ENCODE measurements at places on chromosomes 1 and 21.

DNA sequence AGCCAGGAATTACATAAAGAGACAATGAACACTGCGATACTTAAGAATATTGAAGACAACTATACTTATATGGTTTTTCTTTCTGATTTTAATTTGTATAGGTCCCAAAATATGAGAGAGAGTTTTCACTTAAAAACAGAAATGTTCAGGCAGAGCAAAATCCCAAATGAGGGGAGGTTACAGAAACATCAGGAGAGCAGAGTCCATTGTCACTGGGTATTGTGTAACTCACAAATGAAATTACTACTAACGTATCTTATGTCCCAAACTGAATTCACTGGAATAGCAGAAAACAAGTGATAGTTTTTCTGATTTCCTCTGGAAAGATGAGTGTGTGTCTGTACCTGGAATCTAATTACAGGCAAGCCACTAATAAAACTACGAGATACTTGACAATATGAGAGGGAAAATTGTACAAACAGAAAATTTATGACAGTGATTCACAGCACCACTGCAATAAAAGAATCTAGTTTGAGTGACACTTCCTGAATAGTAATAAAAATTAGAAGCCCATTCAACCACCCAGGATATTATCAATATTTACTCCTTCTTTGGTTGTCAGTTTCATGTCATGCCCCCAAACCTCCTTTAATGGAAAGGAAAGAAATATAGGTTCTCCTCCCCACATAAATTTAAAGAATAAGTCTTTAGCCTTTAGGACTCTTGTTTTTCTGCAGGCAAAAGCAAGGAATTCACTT, 522.6 kb downstream of the ADGRL2 start:
- peak; percentile 75 for DNase-seq

GRCh38 chr1:203126151-203126865, 1.2 kb upstream of the ADORA1 start:
- DNase-seq: no peak

- no peak for DNase-seq
Measured at GRCh38 chr1:195851804-195852203, 756.4 kb downstream of the KCNT2 start.

GRCh38 chr1:91555821-91556531, 55.3 kb downstream of the CDC7 start:
- no peak for DNase-seq

DNA sequence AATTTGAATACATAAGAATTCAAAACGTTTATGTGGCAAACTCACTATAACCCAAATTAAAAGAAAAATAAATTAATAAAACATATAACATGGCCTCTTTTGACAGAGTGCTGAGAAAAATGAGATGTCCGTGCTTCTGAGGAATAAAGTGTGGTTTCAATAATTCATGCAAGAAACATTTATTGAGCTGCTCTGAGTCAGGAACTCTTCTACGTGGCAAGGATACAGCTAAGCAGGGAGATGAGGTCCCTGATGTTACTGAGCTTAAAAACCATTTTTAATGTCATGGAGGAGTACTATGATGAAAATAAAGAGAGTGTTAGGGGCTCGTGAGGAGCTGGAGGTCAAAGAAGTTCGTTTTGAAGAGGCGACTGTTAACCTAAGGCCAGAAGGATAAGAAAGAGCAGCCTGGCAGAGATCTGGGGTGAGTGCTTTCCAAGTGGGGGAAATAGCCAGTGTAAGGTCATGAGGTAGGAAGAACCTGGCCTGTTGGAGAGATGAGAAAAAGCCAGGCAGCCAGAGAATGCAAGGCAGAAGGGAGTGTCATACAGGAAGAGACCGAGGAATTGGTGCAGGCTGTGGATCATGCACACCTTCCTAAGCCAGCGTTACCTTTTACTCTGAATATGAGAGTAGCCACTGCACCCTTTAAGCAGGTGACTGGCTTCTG, 182.2 kb upstream of the DUSP10 start:
- no peak for DNase-seq

DNA sequence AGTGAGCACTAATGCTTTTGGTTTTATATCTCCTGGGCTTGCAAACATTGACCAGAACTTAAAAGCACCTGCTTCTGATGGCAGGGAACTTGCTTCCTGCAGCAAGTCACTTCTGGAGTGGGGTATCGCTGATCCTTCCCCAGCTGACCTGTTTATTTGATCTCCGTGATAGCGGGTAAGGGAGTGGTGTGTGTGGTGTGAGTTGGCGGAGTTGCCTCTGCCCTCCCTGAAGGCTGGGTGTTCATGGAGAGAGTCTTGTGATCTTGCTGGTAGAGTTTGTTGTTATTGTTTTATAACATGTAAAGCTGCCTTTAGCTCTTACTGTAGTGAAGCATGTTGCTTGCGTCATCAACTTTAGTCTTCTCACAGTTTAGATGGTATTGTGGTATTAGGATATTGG, 3.9 kb downstream of the MFN2 start:
- DNase-seq: no peak

DNA sequence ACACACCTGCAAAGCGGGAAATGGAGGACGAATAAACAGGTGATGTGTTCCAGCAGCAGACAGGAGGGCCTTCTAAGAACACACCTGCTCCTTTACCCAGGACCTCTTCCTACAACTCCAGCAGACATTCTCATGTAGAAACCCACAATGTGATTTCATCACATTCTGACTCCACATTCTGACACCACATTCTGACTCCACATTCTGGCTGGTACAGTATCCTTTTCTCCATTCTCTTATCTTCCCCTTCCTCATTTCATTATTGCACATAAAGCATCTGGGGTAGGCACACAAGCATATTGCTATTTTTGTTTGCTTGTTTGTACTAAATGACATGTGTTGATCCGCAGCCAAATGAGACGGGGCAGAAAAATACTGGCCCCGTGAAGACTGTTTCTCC, 3.6 kb upstream of the ZNF124 start:
- no peak for DNase-seq

DNA sequence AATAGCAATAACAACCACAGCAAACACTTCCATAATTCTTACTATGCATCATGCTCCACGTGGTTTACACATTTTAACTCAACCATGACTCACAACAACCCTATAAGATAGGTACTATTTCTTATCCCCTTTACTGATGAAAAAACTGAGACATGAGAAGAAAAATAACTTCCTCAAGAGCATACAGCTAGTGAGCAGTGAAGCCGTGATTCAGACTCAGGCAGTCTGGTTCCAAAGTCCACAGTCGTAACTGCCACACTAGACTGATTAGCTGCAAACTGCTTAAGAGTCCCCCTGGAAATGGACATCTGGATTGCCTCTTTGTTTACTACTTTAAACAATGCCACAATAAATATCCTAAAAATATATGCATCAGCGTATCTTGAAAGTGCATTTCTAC, 55.7 kb downstream of the PLD5 start:
- DNase-seq: no peak

DNA sequence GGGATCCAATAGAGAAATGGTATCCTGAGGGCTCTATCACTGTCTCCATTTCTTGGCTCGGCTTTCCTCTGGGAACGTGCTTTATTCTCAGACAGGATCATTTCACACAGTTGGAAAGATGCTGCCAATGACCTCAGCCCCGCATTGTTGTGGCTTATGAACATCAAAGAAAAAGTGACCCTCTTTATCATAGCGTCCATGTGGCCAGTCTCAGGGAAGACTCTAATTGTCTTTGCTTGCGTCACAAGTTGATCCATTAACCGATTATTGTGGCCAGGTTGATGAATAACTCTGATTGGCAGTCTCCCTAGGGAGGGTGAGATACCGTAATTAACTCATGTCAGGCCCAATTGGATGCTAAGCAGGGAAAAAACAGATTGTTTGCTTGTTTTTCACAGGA, 10.4 kb upstream of the TMEM9 start:
- DNase-seq: no peak

GRCh38 chr1:222890716-222891115, 75.9 kb downstream of the DISP1 start:
- DNase-seq: no peak

DNA sequence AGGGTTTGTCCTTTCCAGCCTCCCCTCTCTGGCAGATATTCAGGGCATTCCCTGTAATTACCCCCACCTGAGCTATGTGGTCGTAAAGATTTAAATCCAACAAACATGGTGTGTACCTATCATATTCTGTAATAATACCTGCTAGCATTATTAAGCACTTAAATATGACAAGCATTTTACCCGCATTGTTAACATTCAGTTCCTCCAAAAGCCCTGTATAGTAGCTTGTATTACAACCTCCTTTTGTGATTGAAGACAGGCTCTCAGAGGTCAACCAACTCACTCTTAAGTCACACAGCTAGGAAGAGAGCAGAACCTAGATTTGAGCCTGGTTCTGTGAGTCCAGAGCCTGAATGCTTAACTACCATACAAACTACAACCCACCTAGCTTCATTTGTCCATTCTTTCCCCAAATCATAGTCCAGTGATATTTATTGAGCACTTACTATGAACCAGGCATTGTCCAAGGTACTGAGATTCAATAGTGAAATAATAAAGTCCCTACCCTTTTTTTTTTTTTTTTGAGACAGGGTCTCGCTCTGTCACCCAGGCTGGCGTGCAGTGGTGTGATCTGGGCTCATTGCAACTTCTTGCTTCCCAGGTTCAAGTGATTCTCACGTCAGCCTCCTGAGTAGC, 13.8 kb upstream of the KDM4A start:
- no peak for DNase-seq

DNA sequence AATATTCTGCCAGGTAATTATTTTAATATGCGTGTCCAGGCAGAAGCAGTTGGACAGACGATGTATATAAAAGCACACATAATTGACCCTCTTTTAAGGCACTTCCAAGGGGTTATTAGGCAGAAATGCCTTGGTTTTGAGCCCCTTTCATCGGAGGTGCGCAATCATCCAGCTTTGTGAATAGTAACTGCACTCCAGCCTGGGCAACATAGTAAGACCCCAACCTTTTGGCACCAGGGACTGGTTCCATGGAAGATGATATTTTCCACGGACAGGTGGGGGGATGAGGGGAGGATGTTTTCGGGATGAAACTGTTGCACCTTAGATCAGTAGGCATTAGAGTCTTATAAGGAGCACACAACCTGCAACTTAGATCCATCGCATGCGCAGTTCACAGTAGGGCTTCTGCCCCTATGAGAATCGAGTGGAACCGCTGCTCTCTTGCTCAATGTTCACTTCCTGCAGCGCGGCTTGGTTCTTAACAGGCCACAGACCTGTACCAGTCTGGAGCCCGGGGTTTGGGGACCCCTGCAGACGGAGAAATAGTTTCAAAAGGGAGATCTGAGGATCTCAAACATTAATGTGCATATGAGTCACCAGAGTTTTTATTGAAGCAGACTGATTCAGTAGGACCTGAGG, 1.8 kb upstream of the MCOLN2 start:
- DNase-seq: no peak

DNA sequence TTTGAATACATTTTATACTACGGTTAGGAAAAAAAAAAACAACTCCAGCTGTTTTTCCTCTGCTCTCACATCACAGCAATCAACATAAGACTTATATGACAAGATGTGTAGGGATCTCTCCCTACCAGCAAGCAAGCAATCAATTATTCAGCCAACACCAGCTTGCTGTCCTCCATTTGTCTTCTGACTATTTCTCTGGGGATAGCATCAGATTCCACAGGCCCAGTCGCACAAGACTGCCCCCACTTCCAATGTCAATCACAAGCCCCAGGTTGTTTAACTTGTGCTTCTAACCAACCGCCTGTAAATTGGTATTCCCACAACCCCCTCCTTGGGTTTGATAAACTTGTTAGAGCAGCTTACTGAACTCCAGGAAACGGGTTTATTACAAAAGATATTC, 873.1 kb upstream of the TMPRSS15 start:
- no peak for DNase-seq

DNA sequence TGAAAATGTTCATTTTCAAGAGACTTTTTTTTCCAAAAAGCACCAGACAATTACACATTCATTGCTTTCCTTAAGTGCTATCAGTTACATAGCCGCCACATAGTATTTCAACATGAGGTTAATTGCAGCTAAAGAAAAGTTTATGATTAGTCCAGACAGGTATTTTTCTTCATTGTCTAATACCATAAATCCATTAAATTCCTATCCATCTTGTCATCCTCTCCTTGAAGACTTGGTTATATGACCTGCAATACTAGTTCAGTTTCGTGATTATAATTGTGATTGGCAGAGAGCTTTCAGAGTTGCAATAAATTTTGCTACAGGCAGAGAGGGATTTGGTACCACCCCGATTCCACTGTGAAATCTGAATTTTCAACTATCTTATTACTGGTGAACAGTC, 437.7 kb downstream of the GPATCH2 start:
- DNase-seq: no peak

GRCh38 chr1:11501491-11501897, 22.5 kb downstream of the DISP3 start:
- no peak for DNase-seq

DNA sequence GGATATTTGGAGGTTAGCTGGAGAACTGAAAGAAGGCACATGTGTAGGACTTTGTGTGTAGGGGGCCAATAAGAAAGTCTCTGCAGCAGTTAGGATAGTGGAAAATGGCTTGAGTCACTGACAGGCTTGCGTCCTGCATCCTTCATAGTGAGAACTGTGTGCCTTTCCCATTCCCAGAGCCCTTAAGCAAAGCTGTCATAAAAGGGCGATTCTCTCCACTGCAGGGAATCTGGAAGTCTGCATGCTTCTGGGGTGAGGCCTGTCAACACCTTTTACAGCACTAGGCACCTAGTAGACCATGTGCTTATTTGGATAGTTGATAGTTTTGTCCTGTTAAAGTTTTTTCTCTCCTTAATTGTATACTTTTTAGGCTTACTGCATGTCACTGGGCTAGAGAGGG, 39.4 kb upstream of the MACF1 start:
- no peak for DNase-seq

GRCh38 chr1:67741121-67741520, 56.1 kb downstream of the GADD45A start:
- DNase-seq: no peak

GRCh38 chr1:183243161-183244050, 57.3 kb downstream of the LAMC2 start:
- DNase-seq: no peak

DNA sequence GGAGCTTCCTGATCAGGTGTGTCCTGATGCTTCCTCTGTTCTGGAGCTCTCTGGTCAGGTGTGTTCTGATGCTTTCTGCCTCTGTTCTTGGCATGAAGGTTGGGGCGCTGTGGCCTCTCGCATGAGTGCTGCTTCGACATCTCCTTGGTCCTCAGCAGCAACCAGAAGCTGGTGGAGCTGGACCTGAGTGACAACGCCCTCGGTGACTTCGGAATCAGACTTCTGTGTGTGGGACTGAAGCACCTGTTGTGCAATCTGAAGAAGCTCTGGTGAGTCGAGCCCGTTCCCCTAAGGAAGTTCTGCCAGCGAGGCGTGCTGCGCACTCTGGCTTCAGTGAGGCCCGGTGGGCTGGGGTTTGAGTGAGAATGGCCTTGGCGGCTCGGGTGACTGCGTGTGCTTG, 18.0 kb downstream of the NLRP3 start:
- no peak for DNase-seq

- no peak for DNase-seq
Measured at GRCh38 chr1:241275981-241276380, 81.0 kb downstream of the RGS7 start.

All from NCI-H1092 treated with DMSO at 0.1 percent for 48 hours (cell line).